ENCODE measurements at places on chromosomes 16 and 17. TPM values are rescaled to one million over a fixed set of nuclear protein-coding genes. Genes with fewer than 3 reads are reported as not detected.

PRR35 gene
- not detected for total RNA-seq

TVP23C gene
- total RNA-seq: 18.6 TPM

CD2BP2 gene
- 35.9 TPM for total RNA-seq

CLEC19A gene
- total RNA-seq: not detected

ZNF385C gene
- total RNA-seq: not detected

DPEP2 gene
- total RNA-seq: 22.5 TPM

KRTAP4-2 gene
- total RNA-seq: not detected

APOH gene
- total RNA-seq: not detected

TMEM204 gene
- total RNA-seq: 6.8 TPM

BAIAP3 gene
- total RNA-seq: 13.8 TPM

CFAP97D1 gene
- not detected for total RNA-seq

CSH1 gene
- total RNA-seq: not detected

KRTAP2-1 gene
- not detected for total RNA-seq

TPSAB1 gene
- not detected for total RNA-seq

CHD9NB gene
- not detected for total RNA-seq

TLE7 gene
- total RNA-seq: not detected

PRSS53 gene
- total RNA-seq: 3.1 TPM

KRTAP1-4 gene
- total RNA-seq: not detected

ZNF469 gene
- 0.83 TPM for total RNA-seq

MMP28 gene
- total RNA-seq: 6.5 TPM

TMEM88 gene
- 33.3 TPM for total RNA-seq

PLD2 gene
- 14.3 TPM for total RNA-seq

NETO2 gene
- total RNA-seq: 0.62 TPM

TRIM16 gene
- 3.3 TPM for total RNA-seq

CTF1 gene
- total RNA-seq: not detected

RASL10B gene
- total RNA-seq: 0.22 TPM

TLCD3B gene
- 0.19 TPM for total RNA-seq

Measured in CD8-positive, alpha-beta T cell (primary cell).